Bronchial smooth muscle cell (primary cell): ENCODE measurements at places on chromosomes 12 and 14. TPM values are rescaled to one million over a fixed set of nuclear protein-coding genes. Genes with fewer than 3 reads are reported as not detected.

The LIN7A gene
- total RNA-seq = 7.6 and 24.0 TPM in 2 replicates

The MLXIP gene
- total RNA-seq = 7.1 and 10.4 TPM in 2 replicates

The NELL2 gene
- under 0.01 TPM in 1 of 2 replicates, not detected in the other for total RNA-seq

The FAM181A gene
- not detected in 2 replicates for total RNA-seq

The CALCOCO1 gene
- total RNA-seq = 148 and 205 TPM in 2 replicates

The XRCC3 gene
- total RNA-seq = 3.2 and 5.0 TPM in 2 replicates

The UBE3B gene
- 25.2 and 27.4 TPM in 2 replicates for total RNA-seq
